Substantia nigra (tissue), 51 donors: ENCODE measurements at places on chromosomes 11 and 22.

GRCh38 chr22:27614650-27615007 is 186.9 kb downstream of the MN1 start:
- no peak for DNase-seq

DNA sequence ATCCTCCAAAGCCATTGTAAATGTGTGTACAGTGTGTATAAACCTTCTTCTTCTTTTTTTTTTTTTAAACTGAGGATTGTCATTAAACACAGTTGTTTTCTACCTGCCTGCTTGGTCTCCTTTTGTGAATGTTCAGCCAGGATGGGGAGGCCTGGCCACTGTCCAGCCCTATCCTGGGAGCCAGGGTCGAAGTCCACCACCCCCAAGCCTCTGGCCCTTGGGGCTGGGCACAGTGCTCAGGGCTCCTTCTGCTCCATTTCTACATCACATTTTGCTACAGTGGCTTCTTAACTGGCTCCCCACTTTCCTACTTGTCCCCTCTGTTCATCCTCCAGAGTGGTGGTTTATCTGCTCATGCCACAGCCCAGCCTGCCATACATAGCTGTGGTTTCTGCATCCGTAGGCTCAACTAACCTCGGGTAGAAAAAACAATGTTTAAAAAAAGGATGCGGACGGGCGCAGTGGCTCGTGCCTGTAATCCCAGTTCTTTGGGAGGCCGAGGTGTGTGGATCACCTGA is 2.5 kb upstream of the SMARCB1 start:
- no peak for DNase-seq

DNA sequence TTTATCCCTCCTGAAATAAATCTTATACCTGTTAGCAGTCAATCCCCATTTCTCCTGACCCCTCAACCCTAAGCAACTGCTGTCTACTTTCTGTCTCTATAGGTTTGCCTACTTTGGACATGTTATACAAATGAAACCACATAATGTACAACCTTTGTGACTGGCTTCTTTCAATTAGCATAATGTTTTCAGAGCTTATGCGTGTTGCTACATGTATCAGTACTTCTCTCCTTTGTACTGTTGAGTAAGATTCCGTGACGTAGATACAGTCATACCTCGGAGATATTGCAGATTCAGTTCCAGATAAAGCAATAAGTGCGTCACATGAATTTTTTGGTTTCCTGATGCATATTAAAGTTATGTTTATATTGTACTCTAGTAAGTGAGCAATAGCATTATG is 127.3 kb downstream of the MORC2 start:
- DNase-seq, result no peak

DNA sequence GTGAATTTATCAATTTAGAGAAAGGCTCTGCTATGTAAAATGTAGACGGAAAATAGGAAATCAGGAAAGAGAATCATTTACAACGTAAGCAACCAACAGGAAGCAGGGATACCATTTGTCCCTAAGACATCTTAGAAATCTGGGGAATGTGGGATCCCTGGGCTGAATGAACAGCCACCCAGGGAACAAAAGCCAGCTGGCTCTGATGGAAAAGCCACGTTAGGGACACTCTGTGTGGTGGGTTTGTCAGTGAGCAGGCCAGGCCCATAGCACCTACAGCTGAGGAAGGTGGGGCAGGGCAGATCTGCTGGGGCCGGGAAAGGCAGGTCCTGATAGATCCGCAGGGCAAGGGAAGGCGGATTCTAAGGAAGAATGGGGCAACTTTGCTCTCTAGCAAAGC is 87.1 kb upstream of the CSNK2A3 start:
- DNase-seq, result no peak

DNA sequence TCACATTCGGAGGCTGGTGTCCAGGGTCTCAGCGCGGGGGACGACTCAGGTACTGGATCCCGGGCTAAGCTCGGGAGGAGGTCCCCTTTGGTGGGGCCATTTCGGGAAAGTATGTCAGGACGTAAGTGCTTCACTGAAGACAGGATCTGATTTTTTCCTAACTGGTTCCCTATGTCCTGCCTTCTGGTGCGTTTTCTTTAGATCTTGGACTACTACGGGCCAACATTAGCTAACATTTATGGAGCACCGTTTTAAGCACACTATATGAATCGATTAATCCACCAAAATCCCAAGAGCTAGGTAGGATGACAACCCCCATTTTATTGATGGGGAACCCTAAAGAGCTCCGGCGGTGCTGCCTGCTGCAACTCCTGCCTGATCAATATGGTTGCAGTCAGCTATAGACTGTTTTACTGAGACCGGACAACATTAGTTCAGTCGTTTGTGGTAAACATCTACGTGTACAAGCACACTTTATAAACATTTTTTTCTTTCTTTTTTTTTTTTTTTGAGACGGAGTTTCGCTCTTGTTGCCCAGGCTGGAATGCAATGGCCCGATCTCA is 17.0 kb upstream of the WDR74 start:
- DNase-seq, result no peak

DNA sequence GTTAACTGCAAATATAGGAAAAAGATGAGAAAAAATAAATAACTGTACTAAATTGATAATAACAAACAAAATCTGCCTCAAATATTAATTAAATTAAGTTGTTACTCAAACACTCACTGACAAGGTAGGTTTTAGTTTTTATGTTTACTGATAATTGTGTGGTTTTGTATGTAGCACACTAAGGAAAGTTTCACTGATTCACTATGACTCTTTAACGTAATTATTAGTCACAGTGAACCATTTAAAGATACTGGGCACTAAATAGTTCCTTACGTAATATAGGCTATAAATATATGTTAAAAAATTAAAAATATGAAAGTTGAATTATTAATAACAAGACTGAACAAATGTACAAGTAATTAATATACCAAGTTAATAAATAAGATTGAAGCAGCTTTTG is 2330.0 kb upstream of the RAG2 start:
- DNase-seq, result no peak

- no peak for DNase-seq
Measured at GRCh38 chr22:27919942-27920755, 1.1 kb upstream of the PITPNB start.

GRCh38 chr11:134139873-134140331 is 71.0 kb downstream of the JAM3 start:
- DNase-seq, result peak; percentile 69

- no peak for DNase-seq
Measured at GRCh38 chr11:16778876-16779275, 40.4 kb downstream of the C11orf58 start.

GRCh38 chr11:11313426-11313825 is 39.6 kb downstream of the CSNK2A3 start:
- no peak for DNase-seq

DNA sequence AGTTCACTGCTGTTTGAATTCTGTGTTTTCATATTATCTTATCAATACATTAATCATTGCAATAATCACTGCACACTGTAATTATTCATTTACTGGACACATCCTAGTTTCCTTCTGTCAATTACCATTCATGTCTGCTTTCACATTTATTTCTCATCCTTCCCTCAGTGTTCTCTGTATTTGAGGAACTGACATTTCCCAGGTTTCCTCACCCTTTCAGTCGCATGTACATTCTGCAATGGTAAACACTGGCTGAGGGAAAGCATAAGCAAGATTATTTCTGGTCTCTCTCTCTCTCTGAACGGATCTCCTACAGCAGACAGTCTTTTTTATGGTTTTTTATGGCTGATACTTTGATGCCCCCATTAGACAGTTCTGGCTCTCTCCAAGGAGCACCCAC is 4.2 kb upstream of the HBD start:
- DNase-seq, result no peak

GRCh38 chr22:20036084-20036482 is 15.2 kb downstream of the TANGO2 start:
- no peak for DNase-seq

GRCh38 chr22:36874309-36874696 is 13.5 kb downstream of the NCF4 start:
- DNase-seq, result no peak

GRCh38 chr22:23834793-23835483 is 3.9 kb downstream of the DERL3 start:
- DNase-seq, result peak; percentile 77
